ENCODE measurements at places on chromosomes 5 and 9. TPM values are rescaled to one million over a fixed set of nuclear protein-coding genes. Genes with fewer than 3 reads are reported as not detected.

PCDHA9 gene
- not detected for total RNA-seq

NLN gene
- 7.9 TPM for total RNA-seq

BAAT gene
- total RNA-seq = not detected

GPR150 gene
- 0.54 TPM for total RNA-seq

TGFBI gene
- 0.15 TPM for total RNA-seq

NME5 gene
- not detected for total RNA-seq

ATP10B gene
- total RNA-seq = not detected

TAF11L5 gene
- total RNA-seq = not detected

SLC34A1 gene
- 0.32 TPM for total RNA-seq

PPP2CA gene
- total RNA-seq = 137 TPM

PCDHGB3 gene
- total RNA-seq = 0.88 TPM

INSYN2B gene
- not detected for total RNA-seq

TIMD4 gene
- 31.5 TPM for total RNA-seq

PLAC8L1 gene
- 0.96 TPM for total RNA-seq

PAPPA gene
- not detected for total RNA-seq

RNF208 gene
- total RNA-seq = 4.3 TPM

SHC3 gene
- total RNA-seq = not detected

SURF6 gene
- 15.6 TPM for total RNA-seq

AHRR gene
- 20.0 TPM for total RNA-seq

FST gene
- total RNA-seq = not detected

NR2F1 gene
- total RNA-seq = not detected

SLC34A3 gene
- not detected for total RNA-seq

IL31RA gene
- total RNA-seq = 2.9 TPM
